ENCODE measurements at places on chromosomes 1 and 21.

DNA sequence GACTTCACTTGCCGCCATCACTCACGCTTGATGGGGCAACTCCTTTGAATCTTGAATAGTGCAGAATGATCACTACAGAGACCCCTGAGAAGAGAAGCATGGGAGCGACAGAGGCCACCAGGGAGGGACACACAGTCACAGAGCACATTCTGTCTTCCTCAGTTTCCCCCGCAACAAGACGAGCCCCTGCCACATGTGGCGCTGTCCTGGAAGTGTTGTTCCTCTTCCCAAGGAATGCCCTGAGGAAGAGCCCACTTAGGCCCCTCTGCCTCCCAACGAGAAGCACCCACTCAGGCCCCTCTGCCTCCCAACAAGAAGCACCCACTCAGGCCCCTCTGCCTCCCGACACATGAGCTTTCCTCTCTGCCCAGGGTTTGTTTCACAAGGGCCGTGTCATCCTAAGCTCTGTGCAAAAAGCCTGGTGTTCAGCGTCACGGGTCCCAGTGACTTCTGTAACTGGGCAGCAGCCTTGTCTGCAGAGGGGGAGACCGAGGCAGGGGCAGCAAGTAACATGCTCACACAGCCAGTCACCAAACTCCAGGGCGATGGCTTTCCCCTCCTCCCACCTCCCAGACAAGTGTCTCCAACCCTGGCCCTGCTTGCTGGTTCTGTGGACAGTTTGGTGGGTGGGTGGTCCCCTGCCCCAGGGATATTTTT lies 19.8 kb downstream of the SLC37A1 start:
- DNase-seq, result no peak

- DNase-seq, result no peak
Measured at GRCh38 chr1:153400244-153400643, 9.4 kb upstream of the S100A8 start.

DNA sequence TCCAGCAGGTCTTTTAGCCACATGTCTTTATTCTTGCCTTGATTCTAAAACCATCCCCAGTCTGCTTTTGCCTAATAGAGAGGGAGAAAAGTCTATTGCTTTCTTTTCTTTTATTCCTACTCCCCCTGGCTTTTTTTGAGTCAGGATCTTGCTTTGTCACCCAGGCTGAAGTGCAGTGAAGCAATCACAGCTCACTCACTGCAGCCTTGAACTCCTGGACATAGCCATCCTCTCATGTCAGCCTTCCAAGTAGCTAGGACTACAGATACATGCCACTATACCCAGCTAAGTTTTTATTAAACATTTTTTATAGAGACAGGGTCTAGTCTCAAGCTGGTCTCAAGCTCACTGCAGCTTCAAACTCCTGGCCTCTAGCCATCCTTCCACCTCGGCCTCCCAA lies 72.5 kb upstream of the PAXBP1 start:
- no peak for DNase-seq

DNA sequence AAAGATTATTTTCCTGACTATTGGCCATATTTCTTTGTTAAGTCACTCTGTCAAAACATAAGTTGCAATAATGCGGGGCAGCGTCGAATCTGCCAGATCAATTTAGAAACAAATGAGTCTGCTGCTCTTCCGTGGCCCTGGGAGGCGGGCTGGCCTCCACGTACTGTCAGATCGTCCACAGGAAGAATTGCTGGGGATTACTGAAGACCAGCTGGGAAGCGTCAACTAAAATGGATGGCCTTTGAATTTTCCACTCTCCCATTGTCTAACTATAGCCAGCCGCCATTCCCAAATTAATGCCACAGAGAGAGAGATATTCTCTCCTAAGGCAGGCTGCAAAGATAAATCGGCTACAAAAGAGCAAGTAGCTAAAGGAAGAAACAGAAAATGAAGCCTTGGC lies 560.2 kb downstream of the SMYD3 start:
- DNase-seq, result no peak

Data from stimulated activated CD8-positive, alpha-beta memory T cell treated with anti-CD3 and anti-CD28 coated beads, Interleukin-4, amount 100 ng/mL, for 48 hours (primary cell).